ENCODE measurements at places on chromosomes 7 and 10.

DNA sequence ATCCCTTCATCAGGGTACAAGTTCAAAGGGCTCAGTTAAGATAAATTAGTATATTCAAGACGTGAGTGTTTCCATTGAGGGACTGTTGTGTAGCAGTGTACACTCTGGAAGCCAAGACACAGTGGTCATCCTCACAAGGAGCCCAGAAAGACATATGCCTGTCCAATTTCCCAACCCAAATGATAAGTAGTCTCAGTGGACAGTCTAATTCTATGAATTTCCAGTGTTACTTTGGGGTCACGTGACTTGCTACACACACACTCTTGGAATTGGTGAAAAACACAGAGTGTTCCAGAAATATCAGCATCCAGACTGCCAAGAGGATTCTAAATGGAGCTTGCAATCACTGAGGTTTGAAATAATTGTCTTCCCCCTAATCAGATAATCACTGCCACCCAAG is 365.1 kb downstream of the WDR11 start:
- no peak for DNase-seq

GRCh38 chr7:133510326-133511055 is 257.6 kb downstream of the EXOC4 start:
- no peak for DNase-seq

- no peak for DNase-seq
Observed at GRCh38 chr10:124379609-124380193, 39.0 kb downstream of the OAT start.

- DNase-seq = no peak
Observed at GRCh38 chr10:84194424-84195043, at the start of gene CDHR1. TSS of gene CDHR1 (plus strand) at chr10:84194537. CDS start at chr10:84194761, 224 bp downstream.

GRCh38 chr7:127017196-127017595 is 235.5 kb downstream of the GRM8 start:
- DNase-seq = no peak

GRCh38 chr10:35927990-35928488 is 285.9 kb upstream of the FZD8 start:
- no peak for DNase-seq

DNA sequence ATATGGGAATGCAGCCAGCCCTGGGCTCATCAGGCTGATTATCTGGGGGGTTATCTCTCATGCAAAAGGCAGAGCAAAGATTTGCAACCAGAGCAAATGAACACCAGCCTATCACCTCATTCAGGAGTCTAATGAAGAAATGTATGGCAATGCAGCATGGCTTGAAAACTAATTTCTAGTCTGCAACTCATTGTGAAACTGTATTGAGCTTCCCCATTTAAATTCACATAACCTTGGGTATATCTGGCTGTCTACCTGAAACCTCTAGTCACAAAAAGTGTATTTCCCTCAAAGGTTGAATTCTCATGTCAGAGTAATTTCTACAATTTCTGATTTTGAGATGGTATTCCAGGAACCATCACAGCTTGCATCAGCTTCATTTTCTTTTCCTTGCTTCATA is 240.0 kb downstream of the SDHAF3 start:
- DNase-seq = no peak

- DNase-seq = no peak
Observed at GRCh38 chr7:47952224-47952623, 4.0 kb upstream of the PKD1L1 start.

- DNase-seq = no peak
Observed at GRCh38 chr10:46517541-46517940, 38.9 kb downstream of the GPRIN2 start.

DNA sequence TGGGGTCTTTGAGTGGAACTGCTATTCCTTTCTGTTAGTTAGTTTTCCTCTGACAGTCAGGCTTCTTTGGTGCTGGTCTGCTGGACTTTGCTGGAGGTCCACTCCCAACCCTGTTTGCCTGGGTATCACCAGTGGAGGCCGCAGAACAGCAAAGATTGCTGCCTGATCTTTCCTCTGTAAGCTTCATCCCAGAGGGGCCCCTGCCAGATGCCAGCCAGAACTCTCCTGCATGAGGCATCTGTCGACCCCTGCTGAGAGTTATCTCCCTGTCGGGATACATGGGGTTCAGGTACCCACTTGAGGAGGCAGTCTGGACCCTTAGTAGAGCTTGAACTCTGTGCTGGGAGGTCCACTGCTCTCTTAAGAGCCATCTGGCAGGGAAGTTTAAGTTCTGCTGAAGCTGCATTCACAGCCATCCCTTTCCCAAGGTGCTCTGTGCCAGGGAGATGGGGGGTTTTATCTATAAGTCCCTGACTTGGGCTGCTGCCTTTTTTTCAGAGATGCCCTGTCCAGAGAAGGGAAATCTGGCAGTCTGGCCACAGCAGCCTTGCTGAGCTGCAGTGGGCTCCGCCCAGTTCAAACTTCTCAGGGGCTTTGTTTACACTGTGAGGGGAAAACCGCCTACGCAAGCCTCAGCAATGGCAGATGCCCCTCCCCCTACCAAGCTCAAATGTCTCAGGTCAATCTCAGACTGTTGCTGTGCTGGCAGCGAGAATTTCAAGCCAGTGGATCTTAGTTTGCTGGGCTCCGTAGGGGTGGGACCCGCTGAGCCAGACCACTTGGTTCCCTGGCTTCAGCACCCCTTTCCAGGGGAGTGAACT is 89.7 kb upstream of the CDK6 start:
- DNase-seq = no peak

DNA sequence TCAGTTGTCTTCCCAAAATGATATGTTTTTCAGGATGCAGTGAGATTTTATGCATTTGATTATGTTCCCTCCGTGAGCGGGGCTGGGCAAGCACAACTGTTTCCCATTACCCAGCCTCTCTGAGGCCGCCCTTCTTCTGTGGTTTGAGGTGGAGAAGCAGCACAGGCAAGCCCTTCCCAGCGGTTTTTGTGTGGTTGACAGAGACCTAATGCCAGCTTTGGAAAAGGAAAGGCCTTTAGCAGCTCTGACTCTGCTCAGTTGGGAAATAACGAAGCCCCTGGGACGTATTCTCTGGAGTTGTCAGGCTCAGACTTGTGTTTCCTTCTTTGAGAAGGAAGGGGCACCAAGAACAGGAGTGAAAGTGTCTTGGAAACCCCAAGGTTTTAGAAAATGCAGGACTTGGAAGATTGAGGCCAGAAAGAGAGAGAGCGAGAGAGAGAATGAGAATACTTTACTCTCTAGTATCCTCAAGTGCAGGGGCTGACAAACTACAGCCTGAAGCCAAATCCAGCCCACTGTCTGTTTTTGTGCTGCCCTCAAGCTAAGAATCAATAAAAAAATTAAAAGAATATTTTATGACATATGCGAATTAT is 20.6 kb upstream of the PDCD4 start:
- no peak for DNase-seq

DNA sequence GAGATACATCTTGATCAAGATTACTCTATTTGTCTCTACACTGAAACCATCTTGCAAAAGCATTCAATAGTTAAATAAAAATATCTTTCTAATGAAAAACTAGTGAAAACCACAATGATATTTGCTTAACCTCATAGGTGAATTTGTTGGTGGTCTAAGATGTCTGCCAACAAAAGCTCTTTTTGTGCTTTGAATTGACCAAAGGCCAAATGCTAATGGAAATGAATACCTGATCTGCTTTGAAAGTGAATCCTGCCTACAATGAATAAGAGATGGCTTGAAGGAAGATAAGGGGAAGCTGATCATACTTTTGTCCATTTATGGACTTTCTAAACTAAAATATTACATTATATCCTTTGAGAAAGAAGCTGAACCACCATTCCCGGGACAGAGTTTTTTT is 228.9 kb upstream of the ETV1 start:
- DNase-seq = no peak

DNA sequence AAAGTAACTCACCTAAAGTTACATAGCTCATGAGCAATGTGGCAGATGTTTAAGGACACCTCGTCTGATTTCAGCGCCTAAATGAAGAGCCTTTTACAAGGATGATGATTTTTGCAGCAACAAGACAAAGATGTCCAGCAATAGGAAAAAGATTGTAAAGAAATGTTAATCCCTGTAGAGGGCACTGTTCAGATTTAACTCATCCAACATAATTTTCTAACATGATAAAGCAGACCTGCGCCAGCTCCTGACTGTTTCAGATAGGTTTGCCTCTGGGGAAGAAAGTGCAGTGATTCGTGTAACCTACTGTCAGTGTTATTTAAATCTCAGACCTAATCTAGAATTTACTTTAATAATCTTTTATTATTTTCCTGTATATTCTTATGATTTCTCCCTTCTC is 595.2 kb downstream of the AUTS2 start:
- DNase-seq = no peak

DNA sequence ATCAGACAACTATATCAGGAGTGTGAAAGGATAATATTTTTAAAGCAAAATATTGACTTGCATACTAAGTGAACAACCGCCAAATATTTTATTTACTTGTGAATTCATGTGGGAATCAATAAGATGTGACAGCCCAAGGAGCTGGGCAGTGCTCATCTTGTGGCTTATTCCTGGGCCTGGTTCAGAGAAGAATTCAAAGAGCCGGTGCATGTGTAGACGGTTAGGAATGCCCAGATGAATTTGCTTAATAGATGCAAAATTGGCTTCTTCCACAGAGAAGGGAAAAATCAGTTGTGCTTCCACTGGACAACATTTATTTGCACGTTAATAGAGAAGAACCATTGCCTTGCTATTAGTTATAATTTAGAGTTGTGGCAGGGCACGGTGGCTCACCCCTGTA is 4.4 kb downstream of the MYL7 start:
- no peak for DNase-seq

DNA sequence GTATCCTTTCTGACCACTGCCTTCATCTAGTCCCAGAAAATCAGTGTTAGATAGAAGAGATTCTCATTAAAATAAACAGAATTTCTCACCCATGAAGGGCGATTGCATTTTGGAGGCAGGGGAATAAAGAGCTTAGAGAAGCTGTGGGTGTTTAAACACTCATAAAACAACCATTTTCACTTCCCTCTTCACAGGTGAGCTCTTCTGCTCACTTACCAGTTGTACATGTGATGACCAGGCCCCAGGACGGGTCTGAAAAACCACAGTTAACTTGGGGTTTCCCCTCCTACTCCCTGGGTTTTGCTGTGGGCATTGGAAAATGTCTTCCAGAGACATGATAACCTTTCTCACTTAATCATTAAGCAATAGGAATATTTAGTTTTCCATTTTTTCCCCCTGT is 411.6 kb upstream of the DPP6 start:
- no peak for DNase-seq

DNA sequence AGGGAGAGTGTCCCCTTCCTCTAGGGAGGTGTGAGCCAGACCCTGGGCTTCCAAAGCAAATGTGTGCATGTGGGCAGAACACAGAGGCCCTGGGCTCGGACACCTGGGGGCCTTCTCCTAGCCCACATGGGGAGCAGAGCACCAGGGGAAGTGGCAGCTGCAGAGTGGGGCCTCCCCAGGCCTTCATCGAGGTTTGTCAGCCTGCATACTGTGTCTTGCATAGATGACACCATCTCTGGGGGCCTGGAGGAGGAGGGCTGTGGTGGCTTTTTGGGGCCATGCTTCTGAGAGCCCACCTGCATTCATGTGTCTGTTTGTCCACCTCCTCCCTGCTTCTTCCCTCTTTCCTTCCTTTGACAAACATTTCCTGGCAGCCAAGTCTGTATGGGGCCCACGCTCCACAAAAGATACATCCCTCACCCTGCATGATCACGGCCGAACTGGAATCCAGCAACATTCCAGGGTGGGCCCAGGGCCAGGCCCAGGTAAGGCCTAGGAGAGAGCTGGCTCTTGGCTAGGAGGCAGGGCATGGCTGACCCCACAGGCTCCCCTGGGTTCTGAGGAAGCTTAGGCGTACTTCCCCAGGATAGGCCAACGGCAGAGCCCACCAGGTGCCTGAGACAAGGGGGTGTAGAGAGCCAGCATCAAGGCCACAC is 79.2 kb downstream of the ZMIZ1 start:
- no peak for DNase-seq

Measured in NCI-H1417 treated with DMSO at 0.1 percent for 48 hours (cell line).